Left lung (tissue), 14 donors: ENCODE measurements at places on chromosomes 2 and 18. TPM values are rescaled to one million over a fixed set of nuclear protein-coding genes. Genes with fewer than 3 reads are reported as not detected.

DNA sequence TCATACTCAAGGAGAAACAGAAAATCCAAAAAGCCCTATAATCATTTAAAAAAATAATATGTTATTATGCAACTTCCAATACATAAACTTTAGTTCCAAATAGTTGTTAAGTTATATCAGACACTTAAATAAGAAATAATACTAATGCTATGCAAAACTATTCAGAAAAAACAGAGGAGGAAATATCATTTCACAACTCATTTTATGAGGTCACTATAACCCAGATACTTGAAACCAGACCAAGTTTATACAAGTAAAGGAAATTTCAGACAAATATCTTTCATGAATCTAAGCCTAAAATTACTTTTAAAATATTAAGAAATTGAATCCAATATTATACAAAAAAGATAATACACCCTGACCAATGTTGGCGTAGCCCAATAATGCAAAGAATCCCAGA lies 260.8 kb downstream of the CD226 start:
- no peak for DNase-seq

STK25 gene
- 191 TPM for polyA plus RNA-seq

OTOS gene
- polyA plus RNA-seq = not detected

CAVIN2 gene
- polyA plus RNA-seq = 75.4 TPM

SIGLEC15 gene
- 0.19 TPM for polyA plus RNA-seq

GRCh38 chr2:22879009-22879863 lies 505.7 kb upstream of the KLHL29 start:
- DNase-seq = no peak

- DNase-seq = no peak
Measured at GRCh38 chr18:47184419-47185050, 8.4 kb upstream of the IER3IP1 start.

GRCh38 chr2:74887960-74888700 lies 54.2 kb downstream of the HK2 start:
- no peak for DNase-seq
